ENCODE measurements at places on chromosomes 2 and 18.
A peak's percentile ranks its signal among the peaks of the same experiment; 100 is the strongest.

GRCh38 chr2:98632351-98632750 lies 24.0 kb downstream of the UNC50 start:
- no peak for DNase-seq
- no peak overlapping the region for H3K4me3 ChIP-seq
- no peaks in the 10 kb centered on the region for H3K4me1 ChIP-seq
- no peak overlapping the region for H3K27ac ChIP-seq

GRCh38 chr2:15809404-15809803 lies 130.9 kb upstream of the MYCN start:
- no peak overlapping the region for H3K4me3 ChIP-seq
- H3K36me3 ChIP-seq: no peaks in the 10 kb centered on the region
- H3K27me3 ChIP-seq: no peaks in the 10 kb centered on the region
- no peak for DNase-seq
- no peaks in the 10 kb centered on the region for H3K4me1 ChIP-seq

DNA sequence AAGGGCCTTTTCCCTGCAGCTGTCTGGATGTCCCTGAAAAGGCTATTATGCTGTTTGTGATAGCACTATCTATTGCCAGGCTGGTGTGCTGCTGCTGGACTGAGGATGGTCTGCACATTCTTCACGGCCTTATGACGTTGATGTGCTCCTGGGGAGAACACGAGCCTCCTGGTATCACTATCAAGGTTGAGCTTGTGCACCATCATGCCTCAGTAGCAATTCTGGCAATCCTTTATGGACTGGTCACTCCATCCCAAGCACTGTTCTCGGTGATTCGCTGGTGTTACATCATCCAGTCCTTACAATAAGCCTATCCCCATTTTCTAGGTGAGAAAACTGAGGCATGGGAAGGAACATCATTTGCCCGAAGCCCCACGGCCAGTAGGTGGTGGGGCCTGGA lies 18.2 kb upstream of the CCBE1 start:
- H3K36me3 ChIP-seq: no peaks in the 10 kb centered on the region
- no peaks in the 10 kb centered on the region for H3K27me3 ChIP-seq
- no peaks in the 10 kb centered on the region for H3K4me1 ChIP-seq
- DNase-seq: no peak
- no peak overlapping the region for H3K27ac ChIP-seq

- no peaks in the 10 kb centered on the region for H3K36me3 ChIP-seq
- H3K27me3 ChIP-seq: no peaks in the 10 kb centered on the region
- H3K4me1 ChIP-seq: peaks cover 44% of the 10 kb centered on the region
These were observed 26.2 kb downstream of the NCOA1 start for GRCh38 chr2:24517247-24517646.

- H3K4me3 ChIP-seq: no peak overlapping the region
- DNase-seq: no peak
- no peaks in the 10 kb centered on the region for H3K4me1 ChIP-seq
- no peak overlapping the region for H3K27ac ChIP-seq
These were observed 840.1 kb upstream of the ID2 start for GRCh38 chr2:7841751-7842150.

- no peaks in the 10 kb centered on the region for H3K27me3 ChIP-seq
- no peaks in the 10 kb centered on the region for H3K4me1 ChIP-seq
- no peaks in the 10 kb centered on the region for H3K36me3 ChIP-seq
- no peak for DNase-seq
These were observed 84.0 kb downstream of the LYPD6B start for GRCh38 chr2:149122516-149122915.

DNA sequence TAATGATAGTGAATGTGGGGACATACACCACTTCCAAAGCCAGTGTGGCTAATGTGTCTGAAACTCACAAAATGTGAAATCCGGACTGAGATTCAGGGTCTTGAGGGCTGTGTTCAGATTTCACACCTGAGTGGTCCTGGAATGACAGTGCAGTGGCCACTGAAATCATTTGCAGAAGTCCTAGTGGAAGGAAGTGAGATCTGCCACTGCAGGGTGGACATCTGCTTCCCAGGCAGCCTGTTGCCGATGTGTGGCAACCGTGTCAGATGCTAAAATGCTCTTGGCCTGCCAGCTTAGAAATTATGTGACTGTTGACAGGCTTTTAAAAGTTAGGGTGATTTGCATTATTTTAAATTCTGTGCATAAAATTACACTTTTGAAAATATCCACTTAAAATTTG lies 77.8 kb upstream of the TMEM200C start:
- no peaks in the 10 kb centered on the region for H3K36me3 ChIP-seq
- H3K4me3 ChIP-seq: no peak overlapping the region
- no peak overlapping the region for H3K27ac ChIP-seq
- DNase-seq: no peak
- H3K27me3 ChIP-seq: no peaks in the 10 kb centered on the region

GRCh38 chr18:21700528-21701075 lies 4.0 kb downstream of the ABHD3 start:
- H3K27ac ChIP-seq: no peak overlapping the region
- H3K4me1 ChIP-seq: peaks cover 15% of the 10 kb centered on the region
- H3K27me3 ChIP-seq: no peaks in the 10 kb centered on the region
- no peak overlapping the region for H3K4me3 ChIP-seq
- no peak for DNase-seq
- H3K36me3 ChIP-seq: no peaks in the 10 kb centered on the region

DNA sequence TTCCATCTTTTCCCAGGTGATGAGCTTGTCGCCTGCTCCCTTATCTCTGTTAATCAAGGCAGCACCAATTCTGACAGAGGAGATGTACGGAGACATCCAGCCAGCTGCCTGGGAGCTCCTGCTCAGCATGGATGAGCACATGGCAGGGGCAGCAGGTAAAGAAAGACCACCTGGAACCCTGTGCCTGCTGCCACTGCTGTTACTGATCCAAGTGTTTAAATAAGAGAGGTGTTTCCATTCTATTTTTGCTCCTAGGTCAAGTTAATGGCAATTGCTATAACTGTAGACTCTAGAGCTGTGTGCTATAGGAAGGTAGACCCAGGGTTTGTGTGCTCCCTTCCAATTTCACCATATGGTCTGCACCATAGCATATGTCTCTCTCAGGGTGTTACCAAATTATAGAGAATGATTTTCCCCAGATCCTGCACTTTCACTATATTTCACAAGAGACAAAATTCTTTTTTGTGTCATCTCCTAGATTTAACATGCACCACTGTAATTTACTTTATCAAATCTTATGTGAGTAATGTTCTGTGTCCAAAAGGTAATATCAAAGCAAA lies 88.6 kb upstream of the RPE start:
- no peak for DNase-seq
- H3K4me3 ChIP-seq: no peak overlapping the region
- H3K27ac ChIP-seq: no peak overlapping the region

DNA sequence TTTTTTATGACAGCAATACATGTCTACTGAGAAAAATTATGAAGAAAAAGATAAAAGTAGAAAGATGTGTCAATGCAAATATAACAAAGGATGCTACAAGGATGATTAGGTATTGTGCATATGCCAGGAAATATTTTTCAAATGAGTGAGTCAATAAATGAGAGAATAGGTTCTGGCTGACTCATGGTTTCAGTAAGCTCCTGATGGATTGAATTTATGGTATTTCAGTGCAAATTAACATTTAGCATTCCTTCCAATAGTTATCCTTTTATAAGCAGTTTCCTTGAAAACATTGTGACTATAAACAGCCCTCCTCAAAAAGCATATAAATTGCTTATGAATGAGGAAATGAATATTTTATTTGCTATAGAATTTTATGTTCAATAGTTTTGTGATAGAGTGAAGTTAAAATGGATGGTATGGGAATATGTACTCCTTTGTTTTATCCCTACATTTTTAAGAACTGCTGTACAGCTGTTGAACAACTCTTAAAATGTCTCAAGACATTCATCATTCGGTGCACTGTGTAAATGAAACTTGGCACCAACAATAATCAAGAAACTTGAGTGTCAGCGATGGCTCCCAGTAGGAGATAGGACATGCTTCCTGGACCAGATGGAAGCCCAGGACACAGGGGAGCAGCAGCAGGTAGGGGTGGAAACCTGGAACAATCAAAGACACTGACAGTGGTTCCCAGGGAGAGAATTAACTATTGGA lies 144.7 kb downstream of the PMAIP1 start:
- no peaks in the 10 kb centered on the region for H3K4me1 ChIP-seq
- no peaks in the 10 kb centered on the region for H3K36me3 ChIP-seq
- no peaks in the 10 kb centered on the region for H3K27me3 ChIP-seq
- H3K27ac ChIP-seq: no peak overlapping the region
- H3K4me3 ChIP-seq: no peak overlapping the region

GRCh38 chr2:206526416-206526815 lies 83.1 kb downstream of the ADAM23 start:
- DNase-seq: no peak
- no peak overlapping the region for H3K4me3 ChIP-seq
- no peaks in the 10 kb centered on the region for H3K27me3 ChIP-seq
- H3K27ac ChIP-seq: no peak overlapping the region
- H3K36me3 ChIP-seq: no peaks in the 10 kb centered on the region
- no peaks in the 10 kb centered on the region for H3K4me1 ChIP-seq

DNA sequence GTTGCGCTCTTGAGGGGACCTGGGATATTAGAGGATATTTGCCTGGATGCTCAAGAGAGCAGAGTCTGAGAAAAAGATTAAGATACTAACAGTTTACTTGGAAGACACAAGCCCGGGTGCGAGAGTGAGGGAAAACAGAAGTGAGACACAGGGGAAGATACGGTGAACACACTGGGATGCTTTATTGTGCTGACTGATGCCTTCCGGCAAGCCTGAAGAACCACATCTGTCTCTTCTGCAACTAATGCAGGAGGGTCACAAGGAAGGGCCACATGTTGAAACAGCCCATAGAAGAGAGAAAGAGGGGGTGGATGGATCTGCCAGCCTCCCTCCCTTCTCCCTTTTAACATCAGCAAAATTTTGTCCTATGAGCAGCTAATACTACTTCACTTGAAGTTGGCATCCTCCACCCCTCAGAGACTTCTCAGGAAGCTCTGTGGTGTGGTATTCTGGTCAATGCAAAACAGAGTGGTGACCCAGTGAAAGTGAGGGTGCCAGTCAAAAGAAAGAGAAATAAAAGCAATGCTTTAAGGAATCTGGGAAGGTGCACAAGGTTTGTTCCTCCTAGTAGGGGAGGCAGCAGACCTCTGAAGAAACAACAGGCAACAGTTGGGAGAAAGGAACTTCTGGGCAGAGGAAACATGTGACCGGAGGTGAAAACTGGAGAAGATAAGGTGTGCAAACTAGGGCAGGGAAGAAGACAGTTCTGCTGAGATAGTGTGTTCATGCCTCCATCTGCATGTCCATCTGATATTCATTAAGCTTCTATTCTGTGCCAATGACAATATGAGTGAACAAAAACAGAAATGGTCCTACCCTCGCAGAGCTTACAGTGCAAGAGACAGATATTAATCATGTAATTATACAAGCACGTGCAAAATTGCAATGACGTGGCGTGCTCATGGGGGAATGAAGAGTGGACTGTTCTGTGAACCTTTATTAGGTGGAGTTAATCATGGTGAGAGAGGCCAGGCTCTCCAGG lies 107.1 kb downstream of the LYPD6B start:
- no peaks in the 10 kb centered on the region for H3K27me3 ChIP-seq
- no peaks in the 10 kb centered on the region for H3K36me3 ChIP-seq
- no peak for DNase-seq
- H3K4me3 ChIP-seq: no peak overlapping the region
- H3K27ac ChIP-seq: no peak overlapping the region

- no peak overlapping the region for H3K4me3 ChIP-seq
- no peaks in the 10 kb centered on the region for H3K36me3 ChIP-seq
- peaks cover 4% of the 10 kb centered on the region for H3K4me1 ChIP-seq
- no peak overlapping the region for H3K27ac ChIP-seq
- no peaks in the 10 kb centered on the region for H3K27me3 ChIP-seq
These were observed 74.3 kb downstream of the KCNF1 start for GRCh38 chr2:10985901-10986535.

DNA sequence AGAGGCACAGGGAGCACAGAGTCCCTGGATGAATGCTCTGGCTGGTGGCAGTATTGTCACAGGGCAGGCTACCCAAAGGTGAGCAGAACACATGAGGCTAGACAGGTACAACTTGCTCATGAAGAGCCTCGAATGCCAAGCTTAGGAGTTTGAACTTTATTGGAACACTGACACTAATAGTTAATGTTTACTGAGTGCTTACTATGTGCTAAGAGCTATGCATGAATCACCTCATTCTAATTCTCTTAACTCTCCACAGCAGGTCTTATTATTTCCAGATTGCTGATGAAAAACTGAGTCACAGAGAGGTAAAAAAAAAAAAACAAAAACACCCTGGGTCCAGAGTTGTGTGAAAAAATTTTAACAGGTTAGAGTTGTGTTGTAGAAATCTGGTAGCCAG lies 6.1 kb upstream of the EMX1 start:
- H3K4me1 ChIP-seq: peaks cover 10% of the 10 kb centered on the region
- H3K27ac ChIP-seq: no peak overlapping the region
- peaks cover 100% of the 10 kb centered on the region for H3K27me3 ChIP-seq
- DNase-seq: no peak
- no peak overlapping the region for H3K4me3 ChIP-seq

GRCh38 chr2:98472132-98472650 lies 27.5 kb downstream of the INPP4A start:
- no peak overlapping the region for H3K27ac ChIP-seq
- no peaks in the 10 kb centered on the region for H3K36me3 ChIP-seq
- no peaks in the 10 kb centered on the region for H3K27me3 ChIP-seq
- H3K4me3 ChIP-seq: no peak overlapping the region
- H3K4me1 ChIP-seq: peaks cover 4% of the 10 kb centered on the region

- no peaks in the 10 kb centered on the region for H3K4me1 ChIP-seq
- no peaks in the 10 kb centered on the region for H3K36me3 ChIP-seq
- no peak for DNase-seq
- H3K27ac ChIP-seq: no peak overlapping the region
These were observed 42.2 kb downstream of the TAF4B start for GRCh38 chr18:26268454-26268853.

- H3K4me3 ChIP-seq: peak overlapping the region; percentile 89
- no peaks in the 10 kb centered on the region for H3K36me3 ChIP-seq
- peak overlapping the region; percentile 100 for H3K27ac ChIP-seq
- H3K27me3 ChIP-seq: no peaks in the 10 kb centered on the region
These were observed 2.1 kb downstream of the ARID5A start for GRCh38 chr2:96538487-96539214.

- DNase-seq: no peak
- no peaks in the 10 kb centered on the region for H3K4me1 ChIP-seq
- H3K27me3 ChIP-seq: no peaks in the 10 kb centered on the region
These were observed 28.4 kb downstream of the ARL4C start for GRCh38 chr2:234468503-234468902.

GRCh38 chr2:63121055-63121834 lies 70.6 kb downstream of the OTX1 start:
- no peak for DNase-seq
- no peaks in the 10 kb centered on the region for H3K36me3 ChIP-seq
- H3K4me3 ChIP-seq: no peak overlapping the region
- no peaks in the 10 kb centered on the region for H3K4me1 ChIP-seq
- no peak overlapping the region for H3K27ac ChIP-seq

DNA sequence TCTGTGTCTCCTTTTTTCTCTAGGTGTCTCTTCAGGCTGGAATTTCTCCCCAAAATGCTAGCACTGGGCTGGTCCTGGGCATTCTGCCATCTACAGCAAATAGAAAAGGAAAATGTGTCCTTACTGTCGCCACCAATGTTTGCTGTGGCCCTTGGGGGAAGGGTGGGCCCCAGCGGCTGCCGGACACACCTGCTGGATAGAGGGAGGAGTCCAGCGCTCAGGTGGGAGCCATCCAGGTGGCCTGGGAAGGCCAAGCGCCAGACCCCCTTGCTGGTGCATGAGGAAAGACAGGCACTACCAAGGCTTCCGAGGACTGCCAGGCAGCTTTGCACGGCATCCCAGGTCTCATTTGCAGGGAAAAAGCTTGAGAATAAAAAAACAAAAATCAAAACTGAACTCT lies 147.7 kb upstream of the GATA6 start:
- no peak overlapping the region for H3K4me3 ChIP-seq
- H3K27me3 ChIP-seq: no peaks in the 10 kb centered on the region
- no peak for DNase-seq
- H3K27ac ChIP-seq: no peak overlapping the region
- no peaks in the 10 kb centered on the region for H3K4me1 ChIP-seq

Measured in tibial nerve (tissue), 4 donors.